Panc1 (cell line): ENCODE measurements at places on chromosomes 3 and 15. TPM values are rescaled to one million over a fixed set of nuclear protein-coding genes. Genes with fewer than 3 reads are reported as not detected.

The IL17RC gene
- 23.6 TPM for total RNA-seq

The HRG gene
- not detected for total RNA-seq

The CCDC54 gene
- total RNA-seq: not detected

The ATP11B gene
- 108 TPM for total RNA-seq
